ENCODE measurements at places on chromosomes 12 and 14. TPM values are rescaled to one million over a fixed set of nuclear protein-coding genes. Genes with fewer than 3 reads are reported as not detected.

ESPL1 gene
- polyA plus RNA-seq: 16.0 TPM

GRCh38 chr12:53179687-53180219 lies 769 bp upstream of the ZNF740 start:
- no peak for DNase-seq

GRCh38 chr12:52351196-52352059 lies 15.9 kb downstream of the KRT85 start:
- no peak for DNase-seq

- no peak for DNase-seq
These were observed 29.6 kb downstream of the MAP3K9 start for GRCh38 chr14:70779667-70780066.

GRCh38 chr14:35849122-35849521 lies 23.0 kb downstream of the BRMS1L start:
- DNase-seq: no peak

- no peak for DNase-seq
These were observed 72.3 kb downstream of the SLC4A8 start for GRCh38 chr12:51496895-51497294.

DNA sequence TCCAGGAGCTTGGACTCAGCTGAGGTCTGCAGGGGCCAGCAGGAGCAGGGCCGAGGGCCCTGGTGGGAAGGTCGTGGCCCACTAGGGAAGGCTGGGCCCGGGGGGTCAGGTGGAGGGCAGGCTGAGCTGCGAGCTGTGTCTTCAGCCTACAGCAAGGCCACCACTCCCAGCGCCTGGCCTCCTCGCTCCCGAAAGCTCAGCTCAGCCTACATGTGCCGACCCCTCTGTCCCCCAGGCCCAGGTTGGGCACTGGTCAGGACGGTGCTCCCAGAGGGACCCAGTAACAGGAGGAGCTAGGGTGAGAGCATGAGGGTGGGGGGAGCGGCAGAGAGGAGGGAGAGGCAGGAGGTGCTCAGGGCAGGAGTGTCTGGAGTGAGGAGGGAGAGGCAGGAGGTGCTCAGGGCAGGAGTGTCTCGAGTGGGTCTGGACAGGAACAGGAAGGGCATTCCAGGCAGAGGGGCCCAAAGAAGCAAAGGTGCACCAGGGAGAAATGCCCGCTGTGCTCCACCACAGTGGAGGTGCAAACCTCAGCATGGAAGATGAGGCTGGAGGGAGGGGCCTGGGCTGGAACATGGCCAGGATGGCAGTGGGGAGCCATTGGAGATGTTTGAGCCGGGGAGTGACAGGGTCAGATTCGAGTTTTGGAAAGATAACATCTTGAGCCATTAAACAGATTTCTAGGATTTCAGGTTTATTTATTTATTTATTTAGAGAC lies 29.1 kb upstream of the GPR132 start:
- DNase-seq: no peak

- DNase-seq: peak; percentile 12
These were observed 858 bp upstream of the KCNA1 start for GRCh38 chr12:4908684-4909409.

GRCh38 chr12:52637299-52637698 lies 14.7 kb downstream of the KRT2 start:
- DNase-seq: no peak
